Sciatic nerve (tissue), 2 donors: ENCODE measurements at places on chromosomes 4 and X. TPM values are rescaled to one million over a fixed set of nuclear protein-coding genes. Genes with fewer than 3 reads are reported as not detected.
A peak's percentile ranks its signal among the peaks of the same experiment; 100 is the strongest.

- DNase-seq: peak; percentile 91
Measured at GRCh38 chr4:183098723-183099536, at the start of gene WWC2. Gene WWC2, plus strand, starts transcription at chr4:183099257. Its CDS starts 235 bp downstream, at chr4:183099492.

DNA sequence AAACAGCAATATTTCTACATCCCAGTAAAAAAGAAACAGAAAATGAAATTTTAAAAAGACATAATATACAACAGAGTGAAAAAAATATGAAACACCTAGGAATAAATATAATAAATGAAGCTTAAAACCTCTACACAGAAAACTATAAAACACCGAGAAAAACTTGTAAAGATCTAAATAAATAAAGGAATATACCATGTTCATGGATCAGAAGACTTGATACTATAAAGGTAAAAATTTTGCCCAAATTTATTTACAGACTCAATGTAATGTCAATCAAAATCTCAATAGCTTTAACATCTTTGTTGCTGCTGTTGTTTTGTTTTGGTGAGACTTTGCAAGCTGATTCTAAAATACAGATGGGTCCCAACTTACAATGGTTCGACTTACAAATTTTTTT is 5.7 kb downstream of the TBC1D9 start:
- no peak for DNase-seq

- DNase-seq: no peak
Measured at GRCh38 chr4:6568689-6569332, 6.2 kb upstream of the MAN2B2 start.

The MID1 gene
- total RNA-seq: 33.0 TPM

The COL4A5 gene
- 21.8 TPM for total RNA-seq

The NXF2B gene
- total RNA-seq: not detected

The IDH3G gene
- total RNA-seq: 39.9 TPM
